ENCODE measurements at places on chromosomes 2 and 18. TPM values are rescaled to one million over a fixed set of nuclear protein-coding genes. Genes with fewer than 3 reads are reported as not detected.

The TDRD15 gene
- total RNA-seq: not detected

- no peak for DNase-seq
These were observed 1144.4 kb downstream of the LRP1B start for GRCh38 chr2:140986456-140986855.

The INPP5D gene
- 7.1 TPM for total RNA-seq

- DNase-seq: no peak
These were observed 146.1 kb downstream of the SEPTIN10 start for GRCh38 chr2:109467701-109468100.

DNA sequence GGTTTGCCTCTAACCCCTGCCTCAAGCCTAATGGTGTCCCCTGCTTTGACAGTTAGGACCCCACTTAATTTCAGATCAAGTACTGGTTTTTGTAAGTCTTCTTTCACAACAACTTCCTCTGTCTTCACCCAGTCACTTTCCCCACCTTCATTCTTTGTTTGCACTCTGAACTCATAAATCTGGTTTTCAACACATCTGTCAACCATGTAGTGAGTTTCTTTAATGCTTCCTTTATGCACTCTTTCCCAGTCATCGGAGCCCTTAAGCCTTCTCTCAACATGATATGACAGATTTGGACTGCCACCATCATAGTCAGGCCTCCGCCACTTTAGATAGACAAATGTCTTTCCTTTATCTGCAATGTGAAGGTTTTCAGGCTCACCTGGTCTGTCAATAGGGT lies 109.1 kb downstream of the PLEKHA3 start:
- no peak for DNase-seq

- peak; percentile 34 for DNase-seq
These were observed 67.0 kb downstream of the DGKD start for GRCh38 chr2:233421091-233421816.

- DNase-seq: no peak
These were observed 253.8 kb downstream of the ATAD2B start for GRCh38 chr2:23673082-23673481.

The TMEM169 gene
- 2.5 TPM for total RNA-seq

The ATP5MC3 gene
- 327 TPM for total RNA-seq

The IL1B gene
- total RNA-seq: not detected

DNA sequence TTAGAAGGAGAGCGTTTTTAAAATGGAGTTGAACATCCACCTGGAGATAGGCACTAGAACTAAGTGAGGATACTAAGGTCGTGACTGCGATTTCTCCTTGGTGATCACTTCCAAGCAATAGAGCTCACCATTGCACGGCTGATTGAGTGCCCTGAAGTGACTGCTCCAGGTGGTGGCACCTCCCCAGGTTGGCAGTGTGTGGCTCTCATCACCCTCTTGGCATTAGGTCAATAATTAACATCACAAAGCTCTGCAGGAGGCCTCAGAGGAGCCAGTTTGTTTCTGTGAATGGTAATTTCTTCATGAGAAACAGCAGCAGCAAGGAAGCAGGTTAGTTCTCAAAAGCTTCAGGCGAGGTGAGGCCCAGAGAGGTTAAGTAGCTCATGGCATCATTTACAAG lies 259.6 kb downstream of the CLIP4 start:
- no peak for DNase-seq

The RSAD2 gene
- not detected for total RNA-seq

GRCh38 chr2:56234241-56234640 lies 50.5 kb downstream of the CCDC85A start:
- DNase-seq: no peak

GRCh38 chr2:172119089-172119488 lies 16.4 kb upstream of the DLX2 start:
- no peak for DNase-seq

- no peak for DNase-seq
These were observed 150.7 kb upstream of the RAB6C start for GRCh38 chr2:129828792-129829191.

DNA sequence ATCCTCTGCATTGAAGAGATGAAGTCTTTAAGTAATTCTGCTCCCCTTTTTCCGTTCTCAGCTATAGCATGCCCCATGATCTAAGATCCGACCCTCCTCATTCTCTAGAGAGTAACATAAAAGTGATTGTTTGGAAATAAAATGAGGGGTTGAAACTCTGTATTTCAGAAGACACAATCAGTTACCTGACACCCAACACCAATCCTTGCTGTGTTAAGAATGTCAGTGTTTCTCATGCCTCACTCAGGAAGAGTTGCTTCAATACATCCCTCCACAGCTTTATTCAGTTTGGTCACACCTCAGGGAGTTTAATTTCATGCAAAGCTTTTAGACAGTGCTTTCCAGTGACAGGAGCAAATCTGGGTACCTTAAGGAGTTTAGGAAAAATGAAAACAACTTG lies 49.9 kb upstream of the RBBP8 start:
- DNase-seq: no peak

DNA sequence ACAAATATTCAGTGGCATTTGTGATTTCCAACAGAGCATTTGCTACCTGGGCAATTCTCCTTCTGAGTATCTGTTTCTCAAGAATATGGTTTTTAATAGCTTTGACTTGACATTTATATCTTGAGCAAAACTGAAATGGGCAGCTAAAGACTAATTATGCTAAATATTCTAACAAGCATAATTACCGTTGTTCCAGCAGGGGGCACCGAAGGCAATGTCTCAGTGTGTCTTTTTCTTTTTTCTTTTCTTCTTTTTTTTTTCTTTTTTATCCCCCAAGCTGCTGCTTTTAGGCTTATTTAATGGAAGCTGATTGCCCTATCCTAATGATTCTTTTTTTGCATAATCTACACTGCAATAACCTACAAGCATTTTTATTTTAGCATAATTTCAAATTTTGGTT lies 138.9 kb upstream of the NABP1 start:
- DNase-seq: no peak

GRCh38 chr2:170455617-170456426 lies 259.3 kb upstream of the SP5 start:
- no peak for DNase-seq

GRCh38 chr2:109724533-109725460 lies 69.3 kb upstream of the RGPD5 start:
- DNase-seq: peak; percentile 28

DNA sequence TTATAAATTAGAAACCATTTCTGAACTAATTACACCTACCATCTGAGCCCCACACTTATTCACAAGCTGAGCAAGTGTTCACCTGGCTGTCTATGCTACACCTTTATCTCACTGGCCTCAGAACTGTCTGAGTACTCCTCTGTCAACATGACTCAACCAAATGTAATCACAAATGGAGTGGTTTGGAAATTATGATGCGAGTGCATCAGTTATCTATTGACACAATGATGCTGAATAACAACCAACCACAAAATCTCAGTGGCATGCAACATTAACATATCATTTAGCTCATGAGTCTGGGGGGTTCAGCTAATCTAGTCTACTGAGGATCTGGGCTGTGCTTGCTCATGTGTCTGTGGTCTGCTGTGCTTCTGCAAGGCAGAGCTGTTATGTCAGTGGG lies 184.2 kb upstream of the NXPH2 start:
- no peak for DNase-seq

The TUBB6 gene
- total RNA-seq: 126 TPM

The SERPINB10 gene
- total RNA-seq: not detected

- DNase-seq: no peak
These were observed 4.4 kb downstream of the MAP4K3 start for GRCh38 chr2:39432701-39433100.

The COL4A4 gene
- total RNA-seq: 0.67 TPM

GRCh38 chr18:26634631-26635030 lies 86.3 kb upstream of the KCTD1 start:
- DNase-seq: no peak

DNA sequence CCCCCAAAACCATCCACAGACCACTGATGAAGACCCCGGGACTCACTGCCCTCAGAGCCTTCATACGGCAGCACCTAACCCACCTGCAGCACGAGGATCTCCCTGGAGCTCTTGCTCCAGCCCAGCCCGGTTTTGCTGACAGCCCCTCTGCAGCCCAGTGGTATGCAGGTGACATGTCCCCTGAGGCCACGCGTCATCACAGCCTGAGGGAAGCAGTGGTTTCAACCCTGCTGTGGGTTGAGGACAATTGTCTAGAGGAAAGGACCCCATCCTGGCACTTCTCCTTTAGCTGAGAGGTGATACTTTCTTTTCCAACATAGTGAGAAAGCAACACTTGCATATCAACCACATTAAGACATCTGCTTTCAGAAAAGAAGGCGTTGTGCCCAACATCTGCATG lies 134.0 kb downstream of the SEPTIN10 start:
- no peak for DNase-seq

GRCh38 chr18:59352250-59352855 lies 6.7 kb downstream of the LMAN1 start:
- no peak for DNase-seq

DNA sequence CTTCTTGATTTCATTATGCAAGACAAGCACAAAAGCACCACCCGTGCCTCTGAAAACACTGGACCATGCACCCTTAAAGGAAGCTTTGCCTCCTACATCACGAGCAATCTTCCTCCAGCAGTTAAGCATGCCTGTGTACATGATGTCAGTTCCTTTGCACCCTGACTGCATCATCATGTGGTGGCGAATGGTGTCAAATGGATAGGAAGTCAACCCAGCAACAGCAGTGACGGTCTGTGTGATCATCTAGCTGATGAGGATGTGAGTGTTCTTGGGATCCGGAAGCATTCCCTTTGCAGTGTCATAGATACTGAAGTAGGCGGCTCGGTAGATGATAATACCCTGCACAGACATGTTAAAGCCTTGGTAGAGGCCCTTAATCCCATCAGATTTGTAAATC lies 240.7 kb upstream of the FAM98A start:
- no peak for DNase-seq

GRCh38 chr2:46164529-46165301 lies 132.5 kb upstream of the EPAS1 start:
- no peak for DNase-seq

GRCh38 chr18:48639772-48640432 lies 101.1 kb downstream of the CTIF start:
- DNase-seq: no peak

- no peak for DNase-seq
These were observed 19.0 kb upstream of the CPO start for GRCh38 chr2:206920310-206920709.

DNA sequence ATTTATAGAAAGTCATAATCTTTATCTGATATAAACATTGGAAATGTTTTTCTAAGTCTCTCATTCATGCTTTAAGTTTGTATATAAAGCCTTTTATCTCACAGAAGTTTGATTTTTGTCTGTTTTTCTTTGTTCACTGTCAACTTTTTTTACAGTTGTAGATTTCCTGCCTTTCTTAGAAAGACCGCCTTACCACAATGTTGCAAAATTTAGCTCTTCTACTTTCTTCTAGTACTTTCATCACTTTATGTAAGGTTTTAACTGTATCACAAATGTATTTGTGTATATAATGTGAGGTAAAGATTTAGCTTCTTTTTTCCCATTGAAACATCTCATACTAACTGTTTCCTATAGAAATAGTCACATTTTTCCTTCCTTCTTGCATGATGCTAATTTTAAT lies 136.1 kb downstream of the DNAH6 start:
- DNase-seq: no peak

The KLHL14 gene
- total RNA-seq: 1.3 TPM

The GDF7 gene
- total RNA-seq: 0.06 TPM

The ACOXL gene
- total RNA-seq: 20.8 TPM

DNA sequence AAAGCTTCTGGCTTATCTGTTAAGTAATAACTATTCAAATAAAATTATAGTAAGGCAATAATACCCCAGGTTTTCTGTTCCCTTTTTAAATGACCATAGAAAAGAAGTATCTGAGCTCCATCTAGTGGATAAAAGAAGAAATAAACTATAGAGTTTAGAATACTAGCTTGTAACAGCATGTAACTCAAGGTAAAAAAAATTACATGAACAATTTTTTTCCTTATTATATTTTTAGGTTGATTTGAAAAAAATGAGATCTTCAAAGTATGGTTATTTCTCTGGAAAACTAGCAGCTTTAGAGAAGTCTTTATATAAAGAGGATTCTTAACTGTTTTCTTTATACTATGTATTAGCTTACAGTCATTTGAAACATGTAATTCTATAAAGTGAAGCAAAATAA lies 58.1 kb downstream of the NCKAP1 start:
- no peak for DNase-seq

The ADRA2B gene
- 6.6 TPM for total RNA-seq

DNA sequence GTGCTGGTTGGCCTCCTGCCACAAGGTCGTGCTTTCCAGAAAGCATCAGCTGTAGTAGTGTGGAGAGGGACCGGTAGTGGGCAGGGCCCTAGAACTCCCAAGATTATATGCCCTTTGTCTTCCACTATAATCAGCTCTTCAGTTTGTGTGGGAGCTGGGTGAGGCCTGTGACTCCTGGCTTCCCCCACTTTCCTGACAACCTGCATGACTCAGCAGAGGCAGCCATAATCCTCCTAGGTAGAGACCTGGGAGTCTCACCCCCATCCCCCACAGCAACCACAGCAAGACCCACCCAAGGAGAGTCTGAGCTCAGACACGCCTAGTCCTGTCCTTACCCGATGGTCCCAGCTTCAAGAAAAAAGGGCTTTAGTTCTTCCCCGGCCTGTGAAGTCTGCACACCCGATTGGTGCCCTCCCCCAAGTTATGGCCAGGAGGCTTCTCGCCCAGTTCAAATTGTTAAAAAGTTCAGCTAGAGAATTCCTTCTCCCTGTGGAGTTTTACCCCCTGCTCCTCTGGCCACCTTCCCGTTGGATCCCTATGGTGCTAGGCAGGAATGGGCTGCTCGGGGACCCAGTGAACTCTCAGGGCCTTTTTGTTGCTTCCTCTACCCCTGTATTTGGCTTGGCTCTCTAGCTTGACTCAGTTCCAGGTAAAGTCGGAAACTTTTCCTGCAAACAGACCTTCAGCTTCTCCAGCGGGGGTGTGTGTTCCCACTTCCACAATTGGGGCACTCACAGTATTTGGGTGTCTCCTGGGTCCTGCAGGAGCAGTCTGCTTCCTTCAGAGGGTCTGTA lies 57.8 kb upstream of the FAM237A start:
- DNase-seq: no peak

DNA sequence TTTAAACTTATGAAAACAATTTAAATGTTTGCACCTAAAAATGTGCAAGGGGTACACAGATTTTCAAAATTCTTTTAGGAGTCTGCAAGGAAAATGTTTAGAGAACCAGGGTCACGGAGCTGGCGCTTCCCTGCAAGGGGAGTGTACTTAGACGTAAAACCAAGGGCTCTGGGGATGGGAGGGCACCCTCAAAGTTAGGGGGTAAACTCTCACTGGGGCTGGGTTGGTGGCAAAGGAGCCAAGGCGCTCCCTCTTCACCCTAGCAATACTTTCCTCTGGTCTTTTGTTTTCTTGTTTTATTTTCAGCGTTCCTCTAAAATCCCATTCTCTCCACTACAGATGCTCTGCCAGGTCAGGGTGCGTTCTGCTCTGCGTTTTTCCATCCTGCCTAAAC lies 20.0 kb downstream of the TMEM247 start:
- no peak for DNase-seq

The DSG1 gene
- not detected for total RNA-seq

DNA sequence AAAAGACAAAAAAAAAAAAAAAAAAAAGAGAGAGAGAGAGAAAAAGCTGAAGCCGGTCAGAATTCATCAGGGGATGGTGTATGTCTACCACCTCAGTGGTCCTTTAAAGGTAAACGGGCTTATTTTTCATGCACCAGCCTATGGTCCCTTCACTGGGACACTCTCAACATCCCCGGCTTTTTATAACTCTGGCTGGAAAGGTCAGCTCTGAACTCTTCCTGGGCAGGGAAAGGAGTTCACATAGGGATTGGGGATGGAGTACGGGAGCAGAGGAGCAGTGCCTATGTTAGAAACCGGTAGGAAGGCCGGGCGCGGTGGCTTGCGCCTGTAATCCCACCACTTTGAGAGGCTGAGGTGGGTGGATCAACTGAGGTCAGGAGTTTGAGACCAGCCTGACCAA lies 10.3 kb upstream of the MALT1 start:
- DNase-seq: no peak
